Activated naive CD8-positive, alpha-beta T cell treated with anti-CD3 and anti-CD28 coated beads, Interleukin-2, amount 50 U/mL, for 16 hours (primary cell): ENCODE measurements at places on chromosomes 6 and 20.
A peak's percentile ranks its signal among the peaks of the same experiment; 100 is the strongest.

- DNase-seq: no peak
These were observed 102.0 kb downstream of the ANKS1A start for GRCh38 chr6:34990971-34991560.

GRCh38 chr6:109187399-109188114 lies 92.2 kb downstream of the CEP57L1 start:
- DNase-seq: peak; percentile 22

- DNase-seq: peak; percentile 75
These were observed at the start of gene SLCO4A1 for GRCh38 chr20:62642051-62642665. Gene SLCO4A1 (plus strand): TSS chr20:62642503. CDS start chr20:62656455, 13,952 bp downstream.

GRCh38 chr20:59775687-59776055 lies 157.8 kb downstream of the SYCP2 start:
- DNase-seq: no peak

- no peak for DNase-seq
These were observed 85.5 kb upstream of the NT5E start for GRCh38 chr6:85364344-85364743.

GRCh38 chr6:41677124-41677921 lies 39.1 kb downstream of the MDFI start:
- DNase-seq: no peak

GRCh38 chr6:156699017-156699421 lies 78.2 kb upstream of the ARID1B start:
- DNase-seq: no peak

DNA sequence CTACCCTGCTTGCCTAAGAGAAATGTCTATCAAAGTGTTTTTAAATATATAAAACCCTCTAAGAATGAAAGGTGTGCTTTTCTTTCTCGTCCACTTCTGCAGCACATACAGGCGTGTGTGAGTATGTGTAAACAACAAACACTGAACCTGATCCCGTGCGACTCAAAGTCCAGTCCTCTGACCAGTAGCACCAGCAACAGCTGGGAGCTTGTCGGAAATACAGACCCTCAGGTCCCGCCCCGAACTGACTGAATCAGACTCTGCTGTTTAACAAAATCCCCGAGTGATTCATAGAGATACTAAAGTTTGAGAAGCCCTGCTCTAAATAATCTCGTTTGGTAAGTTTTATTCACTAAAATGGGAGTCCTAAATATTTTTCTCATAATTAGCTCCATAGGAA lies 208.0 kb upstream of the KCNQ5 start:
- DNase-seq: no peak

- no peak for DNase-seq
These were observed 81.0 kb downstream of the SMLR1 start for GRCh38 chr6:130908188-130908587.

GRCh38 chr6:30213667-30213956 lies 406 bp upstream of the TRIM26 start:
- no peak for DNase-seq

DNA sequence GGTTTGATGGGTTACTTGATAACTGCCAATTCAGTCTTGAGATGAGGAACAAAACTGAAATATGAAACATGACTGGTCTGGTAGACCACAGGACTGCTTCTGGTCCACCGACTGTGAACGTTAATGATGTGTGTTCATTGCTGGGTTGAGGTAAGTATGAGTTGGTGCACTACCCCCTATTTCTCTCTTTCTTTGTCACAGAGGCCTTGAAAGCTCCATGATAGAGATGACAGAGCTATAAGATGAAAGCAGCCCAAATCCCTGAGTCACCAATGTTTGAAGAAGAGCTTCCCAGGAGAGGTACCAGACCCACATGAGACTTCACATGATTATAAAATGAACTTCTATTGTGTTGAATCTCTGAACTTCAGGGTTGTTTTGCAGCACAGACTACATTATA lies 555.5 kb downstream of the PTPRT start:
- no peak for DNase-seq
